Right atrium auricular region (tissue), 2 donors: ENCODE measurements at places on chromosomes 16 and 17. TPM values are rescaled to one million over a fixed set of nuclear protein-coding genes. Genes with fewer than 3 reads are reported as not detected.

The AURKB gene
- total RNA-seq: not detected

DNA sequence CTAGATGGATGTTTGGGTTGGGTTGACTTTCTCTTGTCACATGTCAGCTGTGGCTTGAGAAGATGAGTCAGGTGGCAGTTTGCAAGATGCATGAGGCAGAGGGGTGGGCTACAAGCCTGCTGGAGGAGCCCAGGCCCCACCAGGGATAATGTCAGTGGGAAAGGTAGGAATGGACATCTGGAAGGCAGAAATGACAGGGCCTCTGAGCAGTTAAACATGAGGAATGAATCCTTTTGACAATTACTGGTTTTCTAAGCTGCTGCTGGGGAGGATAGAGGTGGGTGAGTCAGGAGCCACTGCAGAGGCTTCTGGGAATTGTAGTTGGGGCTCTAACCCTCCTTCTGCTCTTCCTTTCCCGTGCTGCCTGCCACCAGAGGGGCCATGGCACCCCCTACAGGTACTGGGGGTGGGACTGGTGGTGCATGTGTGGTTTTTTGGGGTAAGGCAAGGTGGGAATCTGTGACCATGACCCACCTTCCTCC, 15.7 kb downstream of the SLC52A1 start:
- peaks cover 96% of the 10 kb centered on the region for H3K36me3 ChIP-seq
- H3K27me3 ChIP-seq: no peaks in the 10 kb centered on the region
- no peak overlapping the region for H3K4me3 ChIP-seq
- H3K4me1 ChIP-seq: no peaks in the 10 kb centered on the region
- H3K27ac ChIP-seq: no peak overlapping the region

The EVI2A gene
- 2.1 TPM for total RNA-seq

The CMTM1 gene
- total RNA-seq: not detected

GRCh38 chr17:9239793-9240658, 218.7 kb downstream of the NTN1 start:
- no peaks in the 10 kb centered on the region for H3K27me3 ChIP-seq
- H3K27ac ChIP-seq: peak overlapping the region; percentile 99
- H3K36me3 ChIP-seq: no peaks in the 10 kb centered on the region
- H3K4me1 ChIP-seq: peaks cover 73% of the 10 kb centered on the region
- H3K4me3 ChIP-seq: peak overlapping the region; percentile 62
- DNase-seq: peak; percentile 89

DNA sequence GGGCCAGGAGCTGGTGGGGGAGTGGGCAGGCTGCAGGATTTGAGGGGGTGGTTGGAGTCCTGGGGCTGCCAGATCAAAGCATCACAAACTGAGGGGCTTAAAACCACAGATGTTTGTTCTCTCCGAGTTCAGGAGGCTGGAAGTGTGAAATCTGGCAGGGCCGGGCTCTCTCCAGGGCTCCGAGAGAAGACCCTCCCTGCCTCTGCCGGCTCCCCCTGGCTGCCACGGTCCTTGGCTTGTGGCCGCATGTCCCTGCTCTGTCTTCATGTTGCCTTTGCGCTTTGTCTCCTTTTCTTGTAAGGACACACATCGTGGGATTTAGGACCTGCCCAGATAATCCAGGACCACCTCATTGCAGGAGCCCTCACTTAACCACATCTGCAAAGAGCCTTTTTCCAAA, 139.8 kb upstream of the GSE1 start:
- no peak overlapping the region for H3K4me3 ChIP-seq
- DNase-seq: no peak
- H3K4me1 ChIP-seq: peaks cover 58% of the 10 kb centered on the region
- no peaks in the 10 kb centered on the region for H3K36me3 ChIP-seq
- peak overlapping the region; percentile 72 for H3K27ac ChIP-seq
- H3K27me3 ChIP-seq: no peaks in the 10 kb centered on the region

GRCh38 chr17:75692976-75693375, 25.8 kb downstream of the SAP30BP start:
- DNase-seq: no peak
- H3K27me3 ChIP-seq: no peaks in the 10 kb centered on the region
- no peak overlapping the region for H3K4me3 ChIP-seq
- peaks cover 8% of the 10 kb centered on the region for H3K36me3 ChIP-seq

- no peaks in the 10 kb centered on the region for H3K27me3 ChIP-seq
- DNase-seq: no peak
- no peaks in the 10 kb centered on the region for H3K36me3 ChIP-seq
- no peak overlapping the region for H3K4me3 ChIP-seq
- no peak overlapping the region for H3K27ac ChIP-seq
Observed at GRCh38 chr17:57286399-57287105, 30.2 kb downstream of the MSI2 start.

DNA sequence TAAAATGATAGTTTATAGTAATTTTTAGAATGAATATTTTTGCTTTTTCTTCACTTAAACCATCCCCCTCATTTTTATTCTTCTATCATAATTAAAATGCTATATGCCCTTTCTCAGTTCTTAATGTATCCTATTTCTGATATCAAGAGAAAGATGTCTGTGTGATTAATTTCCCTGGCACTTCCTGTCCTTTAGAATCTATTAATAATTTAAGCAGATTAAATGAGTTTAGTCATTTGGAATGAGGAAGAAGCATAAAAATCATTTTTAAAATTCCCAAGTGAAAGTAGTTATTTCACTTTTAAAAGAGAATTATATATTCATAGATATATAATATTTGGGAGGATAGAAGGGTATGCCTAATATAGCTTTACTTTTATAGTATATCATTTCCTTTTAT, 27.8 kb upstream of the CDR2 start:
- H3K27ac ChIP-seq: no peak overlapping the region
- H3K27me3 ChIP-seq: no peaks in the 10 kb centered on the region
- no peak overlapping the region for H3K4me3 ChIP-seq

The EMP2 gene
- total RNA-seq: 66.8 TPM
